CD4-positive, alpha-beta T cell treated with Interleukin-6 at 100 ng/mL for 8 hours (primary cell): ENCODE measurements at places on chromosomes 11 and 22.

- no peak for DNase-seq
Measured at GRCh38 chr11:101458161-101458560, 125.6 kb downstream of the TRPC6 start.

DNA sequence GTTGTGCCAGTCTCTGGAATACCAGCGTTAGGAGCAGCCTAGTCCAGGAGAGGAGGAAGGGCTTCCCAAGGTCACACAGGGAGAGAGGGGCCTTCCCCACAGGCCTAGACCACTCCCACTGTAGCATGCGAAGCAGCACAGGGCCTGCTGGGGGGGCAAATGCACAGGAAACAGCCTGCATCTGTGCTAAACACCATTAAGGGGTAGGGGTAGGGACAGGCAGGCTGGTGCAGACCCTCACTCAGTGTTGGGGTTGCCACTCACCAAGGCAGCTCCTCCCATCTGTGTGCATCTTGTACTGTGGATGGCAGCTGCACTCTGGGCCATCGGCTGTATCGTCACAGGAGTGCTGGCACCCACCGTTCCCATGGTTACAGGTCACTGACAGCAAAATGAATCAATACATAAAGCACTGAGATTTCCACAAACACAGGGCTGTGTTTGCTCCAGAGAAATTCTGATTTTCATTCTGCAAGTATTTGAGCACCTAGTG is 24.9 kb downstream of the SCUBE2 start:
- DNase-seq, result no peak

- DNase-seq, result no peak
Measured at GRCh38 chr11:10287140-10287539, 6.9 kb downstream of the SBF2 start.

GRCh38 chr11:30046578-30046945 is 29.7 kb upstream of the KCNA4 start:
- DNase-seq, result no peak

GRCh38 chr11:67366961-67367760 is 6.2 kb downstream of the CLCF1 start:
- no peak for DNase-seq

- DNase-seq, result no peak
Measured at GRCh38 chr22:42978453-42979103, 36.4 kb downstream of the PACSIN2 start.

DNA sequence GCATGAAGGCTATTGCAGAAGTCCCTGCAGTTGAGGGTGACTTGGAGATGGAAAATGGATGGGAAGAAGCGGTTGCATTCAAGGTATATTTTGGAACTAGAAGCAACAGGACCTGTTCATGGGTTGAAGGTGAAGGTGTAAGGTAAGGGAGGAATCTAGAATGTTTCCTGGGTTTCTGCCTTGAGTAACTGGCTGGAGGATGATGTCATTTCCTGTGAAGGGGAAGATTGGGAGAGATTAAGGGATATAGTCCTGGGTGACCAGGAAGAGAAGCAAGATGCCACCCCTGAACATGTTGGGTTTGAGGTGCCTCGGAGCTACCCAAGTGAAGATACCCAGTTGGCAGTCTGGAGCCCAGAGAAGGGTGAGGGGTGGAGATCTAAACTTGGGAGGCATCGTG is 12.1 kb upstream of the MOGAT2 start:
- no peak for DNase-seq

GRCh38 chr22:33578752-33579151 is 341.5 kb downstream of the LARGE1 start:
- no peak for DNase-seq

DNA sequence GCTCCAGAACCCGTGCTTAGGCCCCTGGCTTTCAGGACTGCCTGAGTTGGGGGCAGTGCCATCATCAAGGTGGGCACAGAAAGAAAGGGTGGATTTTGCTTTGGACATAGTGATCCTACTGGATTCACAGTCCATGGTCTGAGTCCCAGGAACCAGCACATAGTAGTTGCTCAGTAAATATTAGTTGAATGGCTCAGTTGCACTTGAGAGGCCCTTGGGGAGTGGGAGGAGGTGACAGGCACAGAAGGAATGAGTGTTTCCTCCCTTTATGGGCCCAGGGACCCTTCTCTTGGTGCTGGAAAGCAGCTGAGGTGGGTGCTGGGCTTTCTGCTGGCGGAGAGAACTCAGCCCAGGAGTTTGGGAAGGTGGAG is 16.6 kb downstream of the ARHGEF17 start:
- DNase-seq, result no peak

DNA sequence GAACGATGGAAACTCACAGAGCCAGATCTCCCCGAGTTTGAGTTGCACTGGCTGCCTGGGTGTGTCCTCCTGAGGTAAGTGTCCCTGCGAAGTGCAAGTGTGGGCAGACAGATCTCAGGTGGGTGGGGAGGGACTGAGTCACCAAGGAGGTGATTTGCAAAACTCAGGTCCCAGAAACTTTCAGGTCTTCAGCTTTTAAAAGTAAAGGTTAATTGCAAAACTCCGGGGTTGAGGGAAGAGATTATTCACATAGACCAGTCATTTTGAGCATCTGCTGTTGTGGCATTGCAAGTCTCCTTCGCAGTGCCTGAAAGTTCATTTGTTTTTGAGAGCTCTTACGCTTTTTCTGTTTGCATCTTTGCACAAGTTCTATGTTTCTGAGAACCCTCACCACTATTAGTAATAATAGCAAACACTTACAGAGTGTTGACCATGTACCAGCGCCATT is 7.1 kb downstream of the CD44 start:
- peak; percentile 63 for DNase-seq

- DNase-seq, result no peak
Measured at GRCh38 chr11:42112866-42113265, 653.4 kb upstream of the LRRC4C start.

DNA sequence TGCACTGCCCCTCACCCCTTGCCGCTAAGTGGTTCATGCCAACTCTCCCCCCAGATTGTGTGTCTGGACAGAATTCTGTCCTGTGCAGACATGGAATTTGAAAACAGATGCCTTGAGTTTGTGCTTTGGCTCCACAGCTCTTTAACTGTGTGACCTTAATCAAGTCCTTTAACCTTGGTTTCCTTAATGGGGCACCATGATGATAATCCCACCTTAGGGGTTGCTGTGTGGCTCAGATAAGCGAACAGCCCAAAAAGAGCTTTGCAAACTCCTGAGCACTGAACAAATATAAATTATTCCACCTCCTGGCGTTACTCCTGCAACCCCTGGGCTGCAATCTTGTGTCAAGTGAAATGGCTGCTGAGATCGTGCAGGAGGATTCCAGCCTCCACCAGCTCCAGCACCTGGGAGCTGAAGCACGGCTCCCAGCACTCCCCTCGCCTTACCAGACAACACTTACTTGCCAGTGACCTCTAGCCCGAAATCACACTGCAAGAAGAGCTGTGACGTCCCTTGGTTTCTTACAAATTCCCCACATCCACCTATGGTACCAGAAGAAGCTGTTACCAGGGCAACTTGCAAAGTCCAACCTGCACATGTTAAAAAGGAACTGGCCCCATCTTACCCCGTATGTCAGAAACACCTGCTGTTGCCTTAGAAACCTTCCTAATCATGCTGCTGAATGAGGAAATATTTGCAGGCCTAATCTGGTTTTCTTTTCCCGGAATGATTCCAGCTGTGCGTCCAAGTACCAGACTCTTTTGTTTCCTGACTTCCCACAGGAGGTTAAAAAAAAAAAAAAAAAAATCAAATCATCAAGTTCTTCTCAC is 13.2 kb downstream of the VPS37C start:
- DNase-seq, result no peak

DNA sequence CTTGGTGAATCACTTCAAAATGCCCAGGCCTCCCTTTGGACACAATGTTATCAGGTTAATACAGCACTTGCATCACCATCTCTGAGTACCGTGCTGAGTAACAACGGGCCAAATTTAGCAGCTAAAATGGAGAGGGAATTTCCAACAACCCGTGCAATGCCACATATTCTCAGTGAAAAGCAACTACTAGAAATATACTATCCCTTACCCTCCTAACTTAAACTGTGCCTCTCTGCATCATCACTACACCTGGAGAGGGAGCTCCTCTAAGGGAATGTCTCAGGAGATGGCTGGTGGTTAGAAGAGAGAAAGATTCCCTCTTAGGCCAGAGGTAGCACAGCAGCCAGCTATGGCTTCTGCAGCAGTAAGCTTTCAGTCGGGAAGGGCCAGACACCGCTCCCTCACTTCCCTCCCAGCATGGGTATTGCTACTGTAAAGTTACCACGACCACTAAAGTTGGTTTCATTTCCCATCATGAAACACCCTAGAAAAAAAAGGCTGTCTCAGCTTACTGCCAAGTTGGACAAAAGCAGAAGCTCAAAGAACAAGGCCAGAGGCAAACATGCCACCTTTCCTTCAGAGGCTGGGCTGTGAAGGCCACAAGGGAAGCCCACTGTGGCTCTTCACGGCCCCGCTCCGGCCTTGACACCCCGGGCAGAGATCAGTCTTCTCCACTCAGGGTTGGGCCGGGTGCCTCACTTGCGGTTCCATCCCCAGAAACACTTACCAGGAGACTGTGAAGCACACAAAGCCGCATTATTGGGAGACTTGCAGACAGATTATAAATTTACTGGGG is 3.9 kb downstream of the MAML2 start:
- peak; percentile 45 for DNase-seq

DNA sequence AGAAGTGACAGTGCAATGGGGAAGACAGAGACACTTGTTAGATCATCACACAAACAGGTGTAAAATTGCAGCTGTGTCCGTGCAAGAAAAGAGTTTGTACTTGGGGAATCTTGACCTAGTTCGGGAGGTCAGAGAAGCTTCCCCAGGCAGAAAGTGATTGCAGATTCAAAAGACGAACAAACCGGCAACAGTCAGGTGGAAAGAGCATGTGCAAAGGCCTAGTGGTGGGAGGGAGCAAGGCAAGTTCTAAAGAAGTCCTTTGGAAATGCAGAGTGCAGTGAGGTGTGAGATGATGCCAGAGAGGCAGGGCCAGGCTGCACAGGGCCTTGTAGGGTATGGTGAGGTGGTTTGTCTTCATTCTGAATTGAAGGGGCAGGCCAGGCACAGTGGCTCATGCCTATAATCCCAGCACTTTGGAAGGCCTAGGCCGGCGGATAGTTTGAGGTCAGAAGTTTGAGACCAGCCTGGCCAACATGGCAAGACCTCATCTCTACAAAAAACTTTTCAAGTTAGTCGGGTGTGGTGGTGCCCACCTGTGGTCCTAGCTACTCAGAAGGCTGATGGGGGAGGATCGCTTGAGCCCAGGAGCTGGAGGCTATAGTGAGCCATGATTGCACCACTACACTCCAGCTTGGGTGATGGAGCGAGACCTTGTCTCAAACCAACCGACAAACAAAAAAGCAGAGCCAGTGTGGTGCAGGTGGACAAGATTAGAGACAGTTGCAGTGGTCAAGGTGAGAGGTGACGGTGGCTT is 1.9 kb upstream of the ESS2 start:
- no peak for DNase-seq

GRCh38 chr11:65558002-65558929 is at the start of gene LTBP3:
LTBP3 (minus strand) TSS chr11:65558359; CDS start chr11:65557959, 400 bp downstream.
- DNase-seq, result peak; percentile 32

GRCh38 chr11:77882396-77882795 is 61.5 kb downstream of the AAMDC start:
- no peak for DNase-seq

DNA sequence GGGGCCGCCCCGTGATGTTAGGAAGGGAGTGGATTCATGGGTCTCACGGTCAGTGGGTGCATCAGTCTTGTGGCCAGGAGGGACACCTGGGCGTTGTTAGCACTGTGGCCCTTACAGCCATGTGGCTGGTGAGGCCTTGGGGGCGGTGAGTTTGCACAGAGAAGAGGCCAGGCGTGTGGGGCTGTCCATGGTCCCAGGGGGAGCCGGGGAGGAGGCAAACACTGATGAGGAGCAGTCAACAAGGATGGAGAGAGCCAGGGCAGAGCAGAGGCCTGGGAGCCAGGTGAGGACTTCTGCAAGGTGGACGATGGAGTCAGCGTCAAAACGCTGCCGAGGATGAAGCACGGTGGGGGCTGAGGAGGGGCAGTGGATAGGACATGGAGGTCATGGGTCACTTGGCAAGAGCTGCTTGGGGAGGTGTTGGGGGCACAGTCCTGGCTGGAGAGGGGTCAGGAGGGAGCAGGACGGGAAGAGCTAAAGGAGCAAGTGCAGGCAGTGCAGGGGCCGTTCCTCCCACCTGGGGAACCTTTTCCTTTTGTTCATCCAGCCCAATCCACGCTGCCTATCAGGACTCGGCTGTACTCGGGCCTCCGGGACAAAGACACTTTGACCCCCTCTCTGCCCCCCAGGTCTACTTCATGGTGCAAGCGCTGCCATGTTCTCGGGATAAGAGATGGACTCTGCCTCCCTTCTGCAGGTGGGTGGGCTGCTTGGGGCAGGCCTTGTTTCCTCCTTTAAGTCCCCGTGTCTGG is 801.1 kb downstream of the TBC1D22A start:
- no peak for DNase-seq

GRCh38 chr11:74678591-74679512 is 52.4 kb downstream of the CHRDL2 start:
- no peak for DNase-seq

DNA sequence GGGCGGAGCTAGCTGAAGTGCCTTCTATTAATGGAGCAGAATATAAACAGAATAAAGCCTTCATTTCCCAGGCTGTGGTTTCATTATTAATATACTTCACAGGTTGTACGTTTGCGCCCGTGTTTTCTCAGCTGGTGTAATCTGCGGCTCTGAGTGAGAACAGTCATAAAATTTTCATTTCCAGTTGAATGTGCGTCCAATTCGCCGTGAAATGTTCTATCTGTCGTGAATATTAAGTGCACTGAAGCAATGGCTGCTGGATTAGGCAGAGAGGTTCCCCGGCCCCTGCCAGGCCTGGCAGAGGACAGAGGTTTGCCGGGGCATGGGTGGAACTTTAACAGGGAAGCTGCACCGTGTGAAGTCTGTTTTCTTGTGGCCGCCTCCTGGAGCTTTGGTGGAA is 874.4 kb downstream of the NTM start:
- no peak for DNase-seq
